Inflammatory macrophage treated with lipopolysaccharide for 4 hours (primary cell): ENCODE measurements at places on chromosomes 4 and X.
A peak's percentile ranks its signal among the peaks of the same experiment; 100 is the strongest.

- DNase-seq, result peak; percentile 46
These were observed 48.0 kb upstream of the TRIM2 start for GRCh38 chr4:153156263-153156662.

- DNase-seq, result no peak
These were observed 8.8 kb downstream of the SPRY1 start for GRCh38 chr4:123405267-123405865.

DNA sequence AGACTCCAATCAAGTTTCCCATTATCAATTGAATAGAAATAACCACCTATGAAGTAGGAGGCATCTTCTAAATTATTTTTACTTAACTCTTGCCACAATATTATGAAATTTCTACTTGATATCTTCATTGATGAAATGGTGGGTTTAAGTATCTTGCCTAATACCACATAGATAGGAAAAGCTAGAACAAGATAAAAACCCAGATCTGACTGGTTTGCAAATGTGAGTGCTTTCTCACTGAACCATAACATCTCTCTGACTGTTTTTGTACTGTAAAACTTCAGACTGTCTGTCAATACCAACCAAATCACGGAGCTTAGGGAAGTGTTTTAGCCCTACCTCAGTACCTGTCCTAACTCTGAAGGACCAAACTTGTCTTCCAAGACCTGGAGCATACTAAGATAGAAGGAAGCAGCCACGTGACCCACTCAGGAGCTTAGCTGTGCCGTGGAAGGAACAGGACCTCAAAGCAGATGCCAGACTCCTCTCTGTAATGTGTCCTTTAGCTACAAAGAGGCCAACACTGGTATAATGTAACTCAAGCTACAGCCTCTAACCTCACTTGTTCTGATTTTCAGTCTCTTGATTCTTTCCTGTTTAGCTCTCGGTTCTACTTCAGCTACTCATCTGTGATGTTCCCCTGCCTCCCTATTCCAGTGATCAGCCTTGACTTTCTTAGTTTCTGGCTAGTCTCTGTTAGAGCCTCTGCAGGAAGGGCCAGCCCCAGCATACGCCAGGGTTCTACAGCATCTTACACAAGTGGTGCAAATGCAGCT is 84.4 kb downstream of the LRP2BP start:
- DNase-seq, result no peak

DNA sequence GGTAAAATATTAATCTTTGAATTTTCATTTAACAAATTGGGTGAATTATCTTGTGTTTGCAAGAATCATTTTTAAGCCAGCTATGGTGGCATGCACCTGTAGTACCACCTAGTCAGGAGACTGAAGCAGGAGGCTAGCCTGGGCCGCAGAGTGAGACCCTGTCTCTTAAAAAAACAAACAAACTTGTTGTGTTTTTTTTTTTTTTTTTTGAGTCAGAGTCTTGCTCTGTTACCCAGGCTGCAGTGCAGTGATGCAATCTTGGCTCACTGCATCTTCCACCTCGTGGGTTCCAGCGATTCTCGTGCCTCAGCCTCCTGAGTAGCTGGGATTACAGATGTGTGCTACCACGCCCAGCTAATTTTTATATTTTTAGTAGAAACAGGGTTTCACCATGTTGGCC is 2.2 kb downstream of the TXLNG start:
- no peak for DNase-seq

GRCh38 chr4:115030281-115030680 is 83.1 kb downstream of the NDST4 start:
- no peak for DNase-seq

DNA sequence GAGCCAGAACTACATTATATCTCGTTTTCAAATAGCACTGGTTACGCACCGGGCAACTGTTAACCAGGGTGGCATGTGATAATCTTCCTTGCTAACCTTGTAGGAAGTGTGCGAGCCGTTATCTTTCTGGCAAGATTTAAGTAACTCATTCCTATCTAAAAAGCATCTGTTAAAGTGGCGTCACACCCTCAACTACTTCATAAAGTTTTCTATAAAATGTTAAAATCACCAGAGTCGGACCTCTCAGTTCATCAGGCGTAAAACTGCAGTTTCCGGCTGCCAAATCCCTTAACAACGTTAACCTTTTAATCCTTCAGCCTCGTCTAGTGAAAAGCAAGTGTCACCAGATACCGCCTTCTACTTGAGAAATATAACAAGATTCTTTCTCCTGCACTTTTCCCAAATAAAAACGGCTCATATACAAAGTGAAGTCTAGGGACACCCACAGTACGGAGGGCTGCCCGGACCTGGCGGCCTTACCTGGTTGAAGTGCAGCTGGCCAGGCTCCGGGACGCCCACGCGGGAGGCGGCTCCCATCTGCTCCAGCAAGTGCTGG is 1.2 kb downstream of the SLC39A8 start:
- DNase-seq, result no peak

- peak; percentile 19 for DNase-seq
These were observed at the start of gene AFF2 for GRCh38 chrX:148500423-148501385. TSS of gene AFF2 (plus strand) at chrX:148500617. CDS start at chrX:148501098, 481 bp downstream.

DNA sequence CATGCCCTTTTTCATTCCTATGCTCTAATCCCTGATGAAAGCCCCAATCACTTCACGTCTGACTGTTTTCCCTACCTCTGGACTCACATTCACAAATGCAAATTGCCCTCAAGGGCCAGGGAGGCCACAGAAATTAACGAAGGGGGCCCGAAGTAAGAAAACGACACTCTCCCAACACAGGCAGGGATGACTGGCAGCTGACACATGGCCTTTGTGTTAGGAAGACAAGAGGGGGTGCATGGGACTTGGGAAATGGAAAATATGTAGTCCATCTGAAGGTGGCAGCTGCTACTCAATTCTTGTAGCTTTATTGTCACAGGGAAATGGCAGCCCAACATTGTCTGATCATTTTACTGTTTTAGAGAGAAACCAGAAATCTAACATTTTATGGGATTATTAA is 12.3 kb upstream of the SPARCL1 start:
- no peak for DNase-seq

DNA sequence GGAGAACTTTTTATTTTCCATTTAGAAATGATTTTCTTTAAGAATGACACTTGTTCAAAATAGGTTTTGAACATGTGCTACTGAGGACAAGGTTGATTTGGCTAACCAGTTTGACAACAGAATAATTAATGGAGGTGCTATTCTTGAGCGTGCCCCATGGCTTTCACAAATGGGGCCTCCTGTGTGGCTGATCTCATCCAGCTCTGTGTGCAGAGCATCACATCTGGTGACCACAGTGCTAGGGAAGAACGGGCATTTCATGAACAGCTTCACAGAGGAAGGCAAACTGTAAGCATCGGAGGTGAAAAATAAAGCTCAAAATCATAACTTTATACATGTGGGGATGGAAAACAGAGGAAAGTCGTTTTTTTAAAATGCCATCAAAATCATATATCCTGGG is 148.6 kb downstream of the SOWAHB start:
- no peak for DNase-seq

DNA sequence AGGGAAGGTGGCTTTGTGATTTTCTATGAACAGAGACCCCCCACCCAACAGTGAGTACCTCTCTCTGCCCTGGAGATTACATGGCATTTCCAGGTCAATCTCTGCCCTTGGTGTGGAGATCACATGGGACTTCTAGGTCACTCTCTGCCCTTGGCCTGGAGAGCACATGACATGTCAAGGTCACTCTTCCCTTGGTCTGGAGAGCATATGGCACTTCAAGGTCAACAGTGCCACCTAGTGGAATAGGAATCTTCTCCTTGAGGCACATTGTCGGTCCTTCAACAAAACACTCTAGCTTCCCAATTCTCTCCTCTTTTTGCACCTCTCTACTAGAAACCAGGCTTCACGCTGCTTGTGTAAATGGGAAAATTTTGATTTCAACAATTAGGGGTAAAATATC is 66.2 kb upstream of the TACR3 start:
- no peak for DNase-seq

DNA sequence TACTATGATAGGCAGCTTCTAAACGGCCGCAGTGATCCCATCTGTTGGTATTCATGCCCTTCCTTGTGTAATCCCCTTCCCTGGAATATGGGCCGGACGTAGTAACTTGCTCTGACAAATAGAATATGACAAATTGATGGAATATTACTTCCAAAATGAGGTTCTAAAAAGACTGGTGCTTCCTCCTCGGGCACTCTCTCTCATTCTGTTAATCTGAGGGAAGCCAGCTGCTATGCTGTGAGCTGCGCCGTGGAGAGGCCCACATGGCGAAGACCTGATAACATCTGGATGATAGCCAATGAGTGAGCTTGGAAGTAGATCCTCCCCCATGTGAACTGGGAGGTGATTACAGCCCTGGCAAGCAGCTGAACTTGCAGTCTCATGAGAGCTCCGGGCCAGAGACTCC is 27.2 kb upstream of the SLC25A4 start:
- DNase-seq, result no peak

GRCh38 chr4:22686141-22686540 is 6.6 kb upstream of the GBA3 start:
- DNase-seq, result no peak
